ENCODE measurements at places on chromosomes 5 and 9. TPM values are rescaled to one million over a fixed set of nuclear protein-coding genes. Genes with fewer than 3 reads are reported as not detected.

DNA sequence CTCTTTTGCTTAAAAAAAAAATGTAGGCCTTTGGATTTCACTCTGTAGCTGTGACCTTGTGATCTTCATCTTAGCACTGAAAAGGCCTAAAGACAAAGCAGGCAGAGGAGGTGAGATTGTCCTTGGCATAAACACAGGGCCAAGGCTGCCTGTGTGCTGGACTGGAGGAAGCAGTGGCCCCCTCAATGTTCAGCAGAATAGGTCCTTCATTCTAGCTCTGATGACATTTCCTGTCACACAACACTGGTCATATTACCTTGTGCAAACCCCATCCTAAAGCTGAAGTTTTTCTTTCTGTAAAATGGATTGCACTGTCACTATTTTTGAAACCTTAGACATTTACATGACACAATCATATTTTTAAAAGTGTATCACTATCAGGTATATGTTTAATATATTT lies 147.4 kb downstream of the INSYN2B start:
- DNase-seq, result no peak

DNA sequence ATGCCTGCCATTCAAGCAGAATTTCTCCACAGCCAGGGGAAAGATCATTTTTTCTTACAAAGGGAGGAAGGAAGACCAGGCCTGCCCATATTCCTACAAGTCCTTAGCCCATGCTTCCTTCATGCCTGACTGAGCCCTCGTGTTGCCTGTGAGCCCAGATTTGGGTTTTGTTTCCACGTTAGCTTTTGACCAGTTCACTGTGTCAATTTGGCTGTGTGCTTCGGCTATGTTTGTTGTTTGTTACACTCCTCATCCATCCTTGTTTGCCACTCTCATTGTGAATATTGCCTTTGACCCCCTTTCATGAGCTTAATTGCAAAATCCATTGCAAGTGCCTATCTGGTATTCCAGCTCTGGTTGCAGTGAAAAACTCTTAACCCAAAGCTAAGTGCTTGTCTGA lies 84.7 kb upstream of the RIOK2 start:
- no peak for DNase-seq

DNA sequence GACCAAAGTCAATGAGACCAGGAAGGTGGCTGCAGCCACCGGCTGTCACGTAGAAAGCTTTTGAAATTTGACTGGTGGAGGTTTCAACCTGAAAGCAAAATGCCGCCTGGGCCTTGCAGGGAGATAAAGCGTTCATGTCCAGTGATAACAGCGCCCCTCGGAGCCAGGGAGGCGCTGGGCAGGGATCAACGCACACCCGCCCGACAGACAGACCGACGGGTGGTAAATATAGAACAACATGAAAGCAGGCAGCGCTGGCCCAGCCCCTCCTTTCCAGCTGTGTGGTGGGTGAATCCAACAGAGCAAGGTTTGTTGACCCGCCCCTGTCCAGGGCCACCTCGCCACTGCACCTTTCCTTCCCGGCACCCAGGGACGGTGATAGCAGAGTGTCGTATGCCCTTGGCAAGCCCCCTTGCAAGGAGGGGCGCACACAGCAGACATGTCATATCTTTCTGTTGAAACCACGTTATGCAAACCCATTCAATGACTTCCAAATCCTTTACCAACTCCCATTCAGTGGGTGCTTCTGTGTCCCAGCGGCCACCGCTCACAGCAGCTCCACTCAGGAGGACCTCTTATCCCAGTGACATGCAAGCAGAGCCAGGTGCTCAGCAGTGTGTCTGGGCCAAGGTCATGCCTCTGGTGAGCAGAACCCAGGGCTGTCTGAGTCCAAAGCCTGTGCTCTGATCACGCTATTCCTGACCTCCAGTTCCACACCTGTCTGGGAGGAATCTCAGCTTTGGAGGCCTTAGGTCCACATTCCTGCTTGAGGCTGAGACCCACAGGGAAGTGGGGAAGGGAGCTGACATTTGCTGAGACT lies 38.7 kb downstream of the NKX2-5 start:
- no peak for DNase-seq

GRCh38 chr5:88536146-88536545 lies 267.5 kb upstream of the TMEM161B start:
- DNase-seq, result no peak

DNA sequence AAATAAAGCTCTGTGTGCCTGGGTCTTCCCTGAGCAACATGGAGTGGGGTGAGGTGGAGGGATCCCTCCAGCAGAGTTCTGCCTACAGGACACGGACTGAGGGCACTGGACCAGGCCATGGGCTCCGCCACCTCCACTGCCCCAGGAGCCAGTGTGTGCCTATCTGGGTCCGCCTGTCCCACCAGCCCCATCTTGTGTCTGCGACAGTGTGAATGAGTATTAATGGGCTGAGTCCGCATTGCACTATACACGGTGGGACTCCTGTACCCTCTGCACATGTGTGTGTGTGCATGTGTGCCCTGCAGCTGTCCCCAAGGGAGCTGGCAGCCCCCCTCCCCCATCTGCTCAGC lies 11.4 kb downstream of the FGFR4 start:
- no peak for DNase-seq

DNA sequence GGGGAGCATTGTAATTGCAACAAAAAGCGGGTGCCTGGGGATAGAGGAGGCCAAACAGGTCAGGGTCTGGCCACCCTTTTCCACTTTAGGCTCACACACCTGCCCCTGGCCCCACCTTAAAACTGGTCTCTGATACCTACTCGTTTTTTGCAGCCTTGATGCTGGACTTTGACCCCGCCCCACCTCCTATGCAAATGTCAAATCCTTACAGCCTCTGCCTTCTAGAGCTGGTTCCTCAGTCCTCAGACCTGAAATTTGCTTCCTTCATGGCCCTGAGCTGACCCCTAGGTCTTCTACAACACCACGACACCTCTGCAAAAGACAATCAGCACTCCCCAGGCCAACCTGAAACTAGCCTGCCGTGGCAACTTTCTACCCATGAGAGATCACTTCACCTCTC lies 37.7 kb downstream of the SMIM23 start:
- no peak for DNase-seq

DMRTA1 gene
- total RNA-seq, result 3.3 TPM

DNA sequence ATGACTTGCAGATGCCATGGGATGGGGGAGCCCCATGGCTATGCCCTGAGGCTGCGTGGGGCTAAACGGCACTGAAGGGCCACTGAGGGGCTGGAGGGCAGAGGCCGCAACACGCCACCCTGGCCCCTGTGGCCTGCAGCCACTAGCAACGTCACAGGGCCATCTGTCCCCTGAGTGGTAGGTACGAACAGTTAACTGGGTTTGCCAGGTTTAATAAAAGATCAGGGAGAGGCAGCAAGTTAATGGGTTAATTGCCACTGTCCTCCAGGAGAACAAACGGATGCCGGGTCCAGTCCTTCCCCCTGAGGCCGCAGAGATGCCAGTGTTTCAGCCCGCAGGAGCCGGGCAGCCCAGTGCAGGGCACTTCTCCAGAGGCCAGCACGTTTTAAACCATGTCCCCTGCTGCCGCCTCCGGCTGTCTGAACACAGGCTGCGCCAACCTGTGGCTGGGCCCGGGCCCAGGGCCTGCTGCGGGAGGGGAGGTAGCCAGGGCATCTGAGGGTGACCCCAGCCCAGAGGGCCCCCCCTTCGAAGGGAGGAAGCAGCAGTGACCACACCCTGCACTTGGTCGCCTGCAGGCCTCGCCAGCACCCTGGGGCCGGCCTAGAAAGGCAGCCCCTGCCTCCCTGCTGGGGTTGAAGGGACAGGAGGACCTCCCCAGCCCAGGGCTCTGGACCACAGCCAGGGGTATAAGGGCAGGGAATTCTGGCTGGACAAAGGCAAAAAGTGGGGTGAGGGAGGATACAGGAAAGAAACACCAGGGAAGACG lies 227.3 kb downstream of the FANCC start:
- no peak for DNase-seq

DNA sequence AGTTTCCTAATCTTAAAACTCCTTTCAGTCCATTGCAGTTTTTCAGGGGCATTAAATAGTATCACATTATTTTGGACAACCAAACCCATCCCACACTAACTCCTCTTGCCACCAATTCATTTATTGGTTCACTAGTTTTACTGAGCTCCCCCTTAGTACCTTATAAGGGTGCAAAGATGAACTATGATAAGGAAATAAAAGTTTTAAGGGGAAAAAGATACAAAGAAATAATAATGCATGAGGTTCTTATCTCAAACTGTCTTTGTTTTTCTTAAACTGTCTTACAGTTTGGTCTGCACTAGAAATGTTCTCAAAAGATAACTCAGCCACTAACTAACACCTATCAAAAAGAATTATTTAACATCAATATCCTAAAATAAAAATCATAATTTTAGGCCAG lies 8.4 kb downstream of the SCAI start:
- DNase-seq, result no peak

DNA sequence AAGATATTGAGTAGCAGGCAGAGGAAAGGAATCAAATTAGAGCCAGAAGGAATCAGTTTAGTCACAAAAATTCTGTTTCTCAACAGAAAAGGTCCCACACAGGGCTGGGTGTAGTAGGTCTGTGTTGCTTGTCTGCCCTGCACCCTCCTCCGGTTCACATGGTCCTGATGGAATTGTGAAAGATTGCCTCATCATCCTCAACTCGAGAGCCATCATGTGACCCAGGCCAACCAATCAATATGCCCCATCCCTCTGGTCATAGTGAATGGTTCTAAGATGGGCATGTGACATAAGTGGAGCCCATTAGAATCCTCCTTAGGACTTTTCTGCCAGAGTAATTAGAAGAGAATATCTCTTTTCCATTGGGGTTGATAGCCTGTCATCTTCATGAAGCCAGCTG lies 56.7 kb upstream of the RAD23B start:
- DNase-seq, result no peak

CDC23 gene
- total RNA-seq, result 45.7 TPM

GRCh38 chr9:125913551-125913950 lies 166.4 kb downstream of the PBX3 start:
- no peak for DNase-seq

NR2F1 gene
- not detected for total RNA-seq

HTR1A gene
- total RNA-seq, result 3.8 TPM

- no peak for DNase-seq
These were observed 3.4 kb upstream of the EHMT1 start for GRCh38 chr9:137615387-137615871.

DNA sequence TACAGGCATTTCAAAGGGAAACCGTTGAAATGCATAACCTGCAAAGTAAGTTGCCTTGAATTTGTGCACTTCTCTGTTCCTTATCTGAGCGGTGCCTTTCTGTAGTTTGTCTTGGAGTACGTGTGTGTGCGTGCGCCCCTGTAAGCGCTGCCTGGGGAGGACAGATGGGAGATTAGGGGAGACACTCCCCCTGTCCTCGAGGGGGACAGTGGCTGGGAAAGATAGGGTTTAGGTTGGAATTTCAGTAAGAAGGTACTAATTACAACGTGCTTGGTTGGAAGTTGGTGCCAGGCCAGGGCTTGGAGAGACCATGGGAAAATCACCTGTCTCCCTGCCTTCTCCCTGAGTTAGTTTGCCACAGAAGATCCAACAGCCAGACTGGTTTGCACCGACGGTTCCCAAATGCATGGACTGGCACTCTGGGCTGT lies 73.2 kb downstream of the PIK3R1 start:
- peak; percentile 54 for DNase-seq

GRCh38 chr5:322942-323879 lies 1.7 kb downstream of the AHRR start:
- DNase-seq, result no peak

WNK2 gene
- total RNA-seq, result 87.2 TPM
